Amygdala (tissue), 56 donors: ENCODE measurements at places on chromosomes 4 and X.

- DNase-seq = no peak
These were observed 496.3 kb downstream of the PDGFC start for GRCh38 chr4:156475322-156475721.

DNA sequence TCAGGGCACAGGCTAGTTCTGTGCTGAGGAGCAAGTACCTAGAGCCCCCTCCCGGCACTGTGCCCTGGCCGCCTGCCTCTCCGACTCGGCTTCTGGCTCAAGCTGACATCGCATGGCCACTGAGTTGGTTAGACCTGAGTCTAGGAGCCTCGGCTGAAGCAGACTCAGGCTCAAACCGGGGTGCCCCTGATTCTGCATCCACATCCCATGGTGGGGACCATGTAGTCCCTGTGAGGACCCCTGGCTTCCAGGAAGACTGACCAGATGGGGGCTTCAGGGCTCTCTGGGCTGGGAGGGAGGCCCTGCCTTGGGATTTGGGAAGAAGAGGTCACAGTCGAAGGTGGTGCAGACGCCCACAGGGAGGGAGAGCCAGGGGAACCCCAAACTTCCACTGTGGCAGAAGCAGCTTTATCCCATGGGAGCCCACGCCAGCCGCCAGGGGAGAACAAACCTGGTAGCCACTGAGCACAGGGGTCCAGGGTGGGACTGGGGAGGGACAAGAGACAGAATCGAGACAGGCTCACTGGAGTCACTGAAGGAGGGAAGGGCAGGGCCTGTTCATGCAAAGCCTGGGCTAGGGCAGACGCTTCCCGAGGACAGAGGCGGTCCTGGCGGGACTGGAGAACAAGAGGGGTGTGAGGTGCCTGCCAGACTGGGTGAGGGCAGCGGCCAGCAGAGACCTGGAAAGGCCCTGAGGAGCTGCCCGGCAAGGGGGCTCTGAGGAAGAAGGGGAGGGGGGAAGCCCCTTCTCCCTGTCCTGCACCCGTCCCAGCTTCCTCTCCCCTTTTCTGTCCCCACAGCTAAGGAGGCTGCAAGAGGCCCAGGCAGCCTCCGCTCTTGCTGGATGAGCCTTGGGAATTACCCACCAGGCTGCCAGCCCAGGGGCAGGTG, 1.1 kb downstream of the PDE6B start:
- no peak for DNase-seq

GRCh38 chrX:132271311-132271778, 52.1 kb upstream of the RAP2C start:
- no peak for DNase-seq

DNA sequence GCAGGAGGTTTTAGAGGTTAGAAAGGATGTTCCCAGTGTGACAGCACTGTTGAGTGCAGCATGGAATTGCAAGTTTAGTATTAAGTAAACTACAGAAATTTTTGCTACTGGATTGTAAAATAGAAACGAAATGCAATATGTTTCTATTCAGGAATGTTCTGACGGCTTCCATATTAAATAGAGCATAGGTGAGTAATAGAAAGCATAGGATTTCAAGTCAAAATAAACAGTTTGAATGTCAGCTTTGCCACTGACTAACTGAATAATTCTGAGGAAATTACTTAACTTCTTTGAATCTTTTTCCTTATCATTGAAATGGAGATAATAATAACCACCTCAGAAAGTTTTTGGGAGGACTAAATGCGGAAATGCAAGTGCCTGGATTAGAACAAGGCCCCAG, 331.9 kb upstream of the GK2 start:
- no peak for DNase-seq

DNA sequence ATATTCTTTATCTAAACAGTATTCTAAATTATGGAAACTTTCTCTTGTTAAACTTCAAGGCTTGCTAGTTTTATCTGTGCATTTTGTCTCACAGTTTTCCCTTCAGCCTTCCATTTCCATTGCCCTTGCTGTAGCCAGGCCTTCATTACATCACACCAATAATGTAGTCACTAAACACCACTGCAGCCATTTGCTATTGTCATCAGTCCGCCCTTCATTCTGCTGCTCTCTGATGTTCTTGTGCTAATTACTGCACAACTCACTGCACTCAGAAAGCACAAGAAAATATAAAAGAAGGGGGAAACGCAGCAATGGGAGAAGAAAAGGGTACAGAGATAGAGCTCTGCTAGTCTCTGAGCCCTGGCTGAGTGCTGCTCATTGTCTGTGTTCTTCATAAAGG, 239.6 kb upstream of the FSTL5 start:
- no peak for DNase-seq

DNA sequence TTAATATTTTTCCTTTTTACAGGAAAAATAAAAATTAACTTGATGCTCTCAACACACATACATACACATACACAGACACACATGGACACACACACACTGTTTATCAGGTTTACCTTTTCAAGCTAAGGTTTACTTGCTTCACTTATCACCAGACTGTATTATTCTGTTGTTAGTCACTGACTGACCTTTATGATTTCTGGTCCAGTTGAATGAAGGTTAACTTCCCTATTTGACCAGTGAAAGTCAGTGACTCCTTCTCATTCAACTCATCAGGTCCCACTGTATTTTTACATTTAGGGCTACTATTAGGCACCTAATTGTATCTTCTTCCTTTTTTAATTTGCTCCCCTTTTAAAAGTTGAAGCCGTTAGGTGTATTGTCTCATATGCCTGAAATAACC, 16.0 kb downstream of the DIAPH2 start:
- DNase-seq = no peak

- no peak for DNase-seq
These were observed 23.5 kb downstream of the TXK start for GRCh38 chr4:48110452-48110978.
